Putamen (tissue), 1 donor: ENCODE measurements at places on chromosomes 1 and 21.

GRCh38 chr1:205505791-205506190 is 1.3 kb downstream of the CDK18 start:
- DNase-seq, result no peak

GRCh38 chr1:85404408-85404807 is 60.6 kb downstream of the DDAH1 start:
- DNase-seq, result no peak

DNA sequence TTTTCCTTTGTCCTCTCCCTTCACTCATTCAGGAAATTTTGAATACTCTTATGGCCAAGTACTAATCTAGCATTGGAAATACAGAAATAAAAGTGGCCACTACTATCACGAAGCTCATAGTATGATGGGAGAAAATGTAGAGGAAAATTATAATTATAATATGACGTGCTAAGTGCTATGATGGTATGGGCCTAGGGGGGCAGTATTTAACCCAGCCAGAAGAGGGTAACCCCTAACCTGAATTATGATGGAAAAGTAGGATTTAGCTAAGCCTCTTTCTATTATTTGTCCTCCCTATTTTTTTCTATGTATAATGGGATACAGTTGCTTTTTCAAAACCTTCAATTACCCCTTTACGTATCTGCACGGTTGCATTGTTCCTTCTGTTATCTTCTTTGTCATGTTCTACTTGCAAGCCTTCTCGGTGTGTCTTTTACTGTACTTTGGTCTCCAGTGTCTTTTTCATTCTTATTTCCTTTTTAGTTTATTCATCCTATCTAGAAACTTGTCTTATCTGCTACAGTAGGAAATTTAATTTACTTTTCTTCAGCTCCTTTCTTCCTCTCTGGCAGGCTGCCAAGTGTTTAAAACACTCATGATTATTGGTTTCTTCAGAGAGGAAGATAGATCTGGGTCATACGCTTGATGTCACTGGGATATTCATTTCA is 88.8 kb upstream of the GPR52 start:
- DNase-seq, result no peak

GRCh38 chr1:8643542-8644536 is 173.6 kb downstream of the RERE start:
- no peak for DNase-seq

DNA sequence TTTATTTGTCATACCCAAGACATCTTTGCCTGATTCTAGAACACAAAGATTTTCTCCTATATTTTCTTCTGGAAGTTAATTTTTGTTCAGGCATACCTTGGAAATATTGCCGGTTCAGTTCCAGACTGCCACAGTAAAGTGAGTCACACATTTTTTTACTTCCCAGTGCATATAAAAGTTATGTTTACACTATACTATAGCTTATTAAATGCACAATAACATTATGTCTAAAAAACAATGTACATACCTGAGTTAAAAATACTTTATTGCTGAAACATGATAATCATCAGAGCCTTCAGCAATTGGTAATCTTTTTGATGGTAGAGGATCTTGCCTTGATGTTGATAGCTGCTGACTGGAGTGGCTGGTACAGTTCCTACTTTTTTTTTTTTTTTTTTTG is 10.0 kb downstream of the SMCP start:
- DNase-seq, result no peak
